Amygdala (tissue), 56 donors: ENCODE measurements at places on chromosomes 1 and 21.

DNA sequence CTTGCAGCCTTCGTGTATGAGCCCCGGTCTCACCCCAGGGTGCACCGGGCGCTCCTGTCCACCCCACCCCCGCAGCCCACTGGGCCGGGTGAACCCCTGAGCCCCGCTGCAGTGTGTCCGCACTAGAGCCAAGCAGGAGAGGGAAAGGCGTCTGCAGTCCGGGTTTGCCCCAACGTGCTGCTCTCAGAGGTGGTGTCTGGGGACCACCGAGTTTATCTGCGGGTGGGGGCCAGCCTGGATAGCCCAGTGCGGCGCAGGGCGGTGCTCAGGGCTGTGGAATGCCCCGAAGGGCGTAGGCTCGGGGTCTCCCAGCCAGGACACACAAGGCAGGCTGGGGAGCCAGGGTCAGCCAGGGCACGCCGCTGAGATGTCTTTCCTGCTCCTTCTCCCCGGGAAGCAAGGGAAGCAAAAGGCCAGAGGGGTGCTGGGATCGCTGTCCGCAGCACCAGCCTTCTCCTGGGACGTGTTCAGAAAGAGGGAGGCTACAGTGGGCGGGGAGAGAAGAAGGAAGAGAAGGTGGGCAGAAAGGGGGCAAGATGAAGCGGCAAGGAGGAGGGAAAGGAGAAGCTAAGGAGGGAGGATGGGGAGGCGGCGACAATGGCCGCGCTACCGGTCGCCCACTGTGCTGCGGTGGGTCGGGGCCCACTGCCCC, 56.6 kb downstream of the MAB21L3 start:
- DNase-seq, result no peak

- peak; percentile 15 for DNase-seq
Measured at GRCh38 chr1:163174524-163175437, 27.9 kb downstream of the RGS5 start.

DNA sequence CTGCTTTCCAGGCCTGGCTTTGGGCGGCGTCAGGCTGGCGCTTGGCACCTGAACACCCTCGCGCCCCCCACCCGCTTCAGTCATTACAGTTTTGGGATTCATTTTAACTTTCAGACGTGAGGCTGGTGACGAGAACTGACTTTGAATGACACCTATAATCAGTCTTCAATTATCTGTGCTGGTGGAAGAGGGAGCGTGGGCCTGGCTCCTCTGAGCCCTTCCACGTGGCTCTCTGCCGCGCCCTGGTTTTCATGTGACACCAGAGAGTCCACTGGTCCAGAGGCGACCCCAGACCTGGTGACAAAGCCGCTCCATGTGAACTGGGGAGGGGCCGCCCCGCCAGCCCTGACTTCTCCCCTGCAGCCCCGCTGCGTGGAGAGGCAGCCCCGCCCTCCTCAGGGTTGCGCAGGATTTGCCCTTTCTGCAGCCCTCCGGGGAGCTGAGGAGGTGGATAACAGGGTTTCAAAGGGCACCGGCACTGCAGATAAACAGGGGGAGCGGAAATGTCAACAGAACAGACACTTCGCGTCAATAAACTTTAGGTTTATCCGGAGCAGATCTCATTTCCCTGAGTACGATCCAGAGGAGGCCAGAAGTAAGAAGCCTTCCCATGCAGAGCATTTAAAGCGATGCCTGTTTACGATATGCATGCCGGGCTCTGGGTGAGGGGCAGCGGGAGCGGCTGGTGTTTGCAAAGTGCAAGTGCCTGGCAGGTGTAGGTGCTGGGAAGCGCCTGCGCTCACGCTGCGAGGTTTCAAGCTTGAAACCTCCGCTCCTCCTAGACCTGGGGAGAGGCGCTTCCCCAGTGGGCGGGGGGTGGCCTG, 56.4 kb downstream of the AJAP1 start:
- no peak for DNase-seq

- no peak for DNase-seq
Measured at GRCh38 chr1:185039726-185040407, 5.5 kb upstream of the RNF2 start.

DNA sequence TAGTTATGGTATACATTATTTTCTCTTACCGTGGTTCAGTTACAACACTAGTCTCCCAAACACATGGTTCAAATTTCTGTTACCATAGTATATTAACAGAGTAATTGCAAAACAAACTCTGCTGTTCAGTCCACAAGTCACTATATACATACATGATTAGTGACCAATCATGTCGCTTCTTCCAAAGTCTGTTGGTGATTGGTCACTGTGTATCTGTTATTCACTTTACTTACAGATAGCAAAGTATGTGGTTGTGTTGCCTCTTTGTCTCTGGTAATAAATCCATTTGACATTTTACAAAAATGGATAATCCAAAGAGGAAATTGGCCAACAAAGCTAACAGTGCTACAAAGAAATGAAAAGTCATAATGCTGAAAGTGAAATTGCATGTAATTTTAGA, 107.2 kb downstream of the RABGAP1L start:
- DNase-seq, result no peak

GRCh38 chr21:17900281-17900989, 81.3 kb upstream of the C21orf91 start:
- no peak for DNase-seq

DNA sequence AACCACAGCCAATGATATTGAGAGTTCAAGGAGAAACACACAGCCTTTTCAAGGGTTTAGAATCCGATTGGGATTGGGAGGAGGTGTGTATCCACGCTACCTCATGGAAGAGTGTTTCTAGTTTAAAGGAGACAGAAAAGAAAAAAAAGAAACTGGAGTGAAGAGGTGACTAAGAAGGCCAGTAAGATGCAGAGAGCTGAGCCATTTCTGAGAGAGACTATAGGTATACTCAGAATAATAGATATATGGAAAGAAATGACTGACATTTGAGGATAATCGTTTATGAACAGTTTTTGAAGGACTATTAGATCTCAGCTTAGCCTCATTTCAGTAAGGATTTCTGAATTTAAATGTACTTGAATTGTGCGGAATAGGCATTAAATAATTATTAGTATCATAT, 42.8 kb downstream of the LRRC8C start:
- no peak for DNase-seq

GRCh38 chr1:14716474-14716873, 118.0 kb downstream of the KAZN start:
- no peak for DNase-seq

GRCh38 chr1:29718791-29719190, 482.5 kb downstream of the PTPRU start:
- no peak for DNase-seq

DNA sequence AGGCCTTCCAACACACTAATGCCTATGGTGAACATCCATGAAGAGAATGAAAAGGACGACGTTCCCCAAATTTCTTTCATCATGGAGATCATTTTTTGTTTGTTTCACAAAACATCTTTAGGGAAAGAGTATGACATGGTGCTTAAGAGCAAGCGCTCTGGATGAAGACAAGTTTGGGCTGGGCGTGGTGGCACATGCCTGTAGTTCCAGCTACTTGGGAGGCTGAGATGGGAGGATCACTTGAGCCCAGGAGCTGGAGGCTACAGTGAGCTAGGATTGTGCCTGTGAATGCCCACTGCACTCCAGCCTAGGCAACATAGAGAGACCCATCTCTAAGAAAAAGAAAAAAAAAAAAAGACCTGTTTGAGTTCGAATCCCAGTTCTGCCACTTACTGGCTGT, 253.1 kb downstream of the PTPRU start:
- no peak for DNase-seq
